ENCODE measurements at places on chromosomes 5 and 9.
A peak's percentile ranks its signal among the peaks of the same experiment; 100 is the strongest.

DNA sequence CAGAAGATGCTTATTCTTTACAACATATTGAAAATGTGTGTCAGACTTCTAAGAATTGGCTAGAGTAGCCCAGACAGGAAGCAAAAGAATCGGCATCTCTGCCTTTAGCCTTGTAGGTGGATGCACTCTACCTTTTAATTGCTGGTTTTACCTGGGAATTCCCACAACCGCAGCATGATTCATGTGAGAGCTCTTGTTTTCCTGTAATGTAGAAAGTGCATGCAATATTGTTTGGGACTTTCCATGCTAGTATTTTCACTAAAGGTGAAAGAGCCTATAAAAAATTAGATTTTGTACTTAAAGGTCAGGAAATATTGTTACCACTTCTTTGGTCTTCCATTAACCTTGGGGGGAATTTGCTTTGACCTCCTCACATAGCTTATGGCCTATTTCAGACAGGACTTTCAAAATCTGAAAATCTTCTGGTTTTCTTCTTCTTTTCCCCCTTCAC, 89.8 kb downstream of the NTRK2 start:
- no peak for DNase-seq

DNA sequence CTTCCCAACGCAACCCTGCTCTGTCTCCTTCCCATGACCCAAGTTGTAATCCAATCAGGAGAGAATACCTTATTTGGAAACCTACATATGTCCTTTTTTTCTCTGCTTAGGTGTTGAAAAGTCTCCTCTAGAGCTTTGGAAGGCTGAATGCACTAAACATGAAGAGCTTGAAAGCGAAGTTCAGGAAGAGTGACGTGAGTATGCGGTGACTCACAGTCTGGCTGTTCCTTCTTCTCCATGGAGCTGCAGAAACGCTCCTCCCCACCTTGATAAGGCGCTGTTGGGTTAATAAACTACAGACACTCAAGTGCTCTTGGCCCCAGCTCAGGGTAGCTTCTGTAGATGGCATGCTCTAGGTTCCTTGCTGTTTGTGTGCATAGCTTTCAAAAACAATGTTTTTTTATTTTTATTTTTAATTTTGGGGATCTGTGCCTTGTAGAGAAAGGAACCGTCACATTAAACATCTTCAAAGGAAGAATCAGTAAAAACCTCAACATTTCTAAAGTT, 30.7 kb downstream of the RAI14 start:
- no peak for DNase-seq

DNA sequence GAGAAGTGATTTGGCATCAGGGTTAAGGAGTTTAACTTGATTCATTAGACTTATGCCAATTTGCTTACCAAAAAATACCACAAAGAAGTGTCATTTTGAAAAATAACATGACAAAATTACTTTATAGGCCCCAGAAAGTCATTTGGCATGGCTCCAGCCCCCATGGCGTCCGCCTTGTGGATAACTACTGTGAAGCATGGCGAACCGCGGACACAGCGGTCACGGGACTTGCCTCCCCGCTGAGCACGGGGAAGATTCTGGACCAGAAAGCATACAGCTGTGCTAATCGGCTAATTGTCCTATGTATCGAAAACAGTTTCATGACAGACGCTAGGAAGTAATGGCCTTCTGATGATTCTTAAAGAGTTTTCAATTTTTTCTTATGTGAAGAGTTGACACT, 35.4 kb upstream of the TGFBR1 start:
- DNase-seq: no peak

DNA sequence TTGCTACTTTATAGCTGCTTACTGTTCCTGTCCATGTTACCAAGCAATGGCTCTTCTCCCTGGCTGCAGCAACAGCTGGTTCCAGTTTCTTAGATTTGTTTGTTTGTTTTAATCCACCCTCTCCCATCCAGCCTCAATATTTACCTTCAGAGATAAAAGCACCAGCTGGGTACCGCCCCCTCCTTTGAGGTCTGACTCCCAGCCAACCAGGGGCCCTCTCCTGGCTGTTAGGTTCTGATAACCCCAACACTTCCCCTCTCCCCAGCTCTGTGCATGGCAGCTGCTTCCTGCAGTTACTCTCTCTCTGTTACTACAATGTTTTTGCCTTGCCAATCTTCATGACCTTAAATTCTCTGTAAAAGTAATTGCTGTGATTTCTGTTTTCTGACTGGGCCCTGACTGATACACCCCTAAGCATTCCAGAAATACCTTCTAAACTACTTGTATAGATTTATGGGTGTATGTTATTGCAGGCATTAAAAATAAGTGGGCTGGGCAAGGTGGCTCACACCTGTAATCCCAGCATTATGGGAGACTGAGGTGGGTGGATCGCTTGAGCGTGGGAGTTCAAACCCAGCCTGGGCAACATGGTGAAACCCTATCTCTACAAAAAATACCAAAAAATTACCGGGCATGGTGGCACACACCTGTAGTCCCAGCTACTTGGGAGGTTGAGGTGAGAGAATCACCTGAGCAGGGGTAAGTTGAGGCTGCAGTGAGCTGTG, 2.6 kb upstream of the GCNT1 start:
- DNase-seq: peak; percentile 23

DNA sequence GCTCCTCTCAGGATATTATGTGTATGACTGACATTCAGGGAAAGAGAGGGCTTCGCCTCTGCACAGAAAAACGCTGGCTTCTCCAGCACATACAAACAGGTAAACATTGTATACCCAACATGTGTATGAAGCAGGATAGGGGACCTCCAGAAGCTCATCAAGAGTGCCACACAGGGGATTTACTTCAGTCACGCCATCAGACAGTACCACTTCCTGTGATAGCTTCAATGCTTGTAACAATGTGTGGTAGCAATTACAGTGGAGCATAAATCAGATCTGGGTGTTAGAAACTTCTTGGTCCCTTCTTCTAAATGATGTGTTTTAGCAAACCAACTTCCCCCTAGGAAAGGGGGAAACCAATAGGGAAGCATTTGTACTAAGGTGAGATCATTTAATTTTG, 160.8 kb downstream of the TSSK1B start:
- DNase-seq: no peak

DNA sequence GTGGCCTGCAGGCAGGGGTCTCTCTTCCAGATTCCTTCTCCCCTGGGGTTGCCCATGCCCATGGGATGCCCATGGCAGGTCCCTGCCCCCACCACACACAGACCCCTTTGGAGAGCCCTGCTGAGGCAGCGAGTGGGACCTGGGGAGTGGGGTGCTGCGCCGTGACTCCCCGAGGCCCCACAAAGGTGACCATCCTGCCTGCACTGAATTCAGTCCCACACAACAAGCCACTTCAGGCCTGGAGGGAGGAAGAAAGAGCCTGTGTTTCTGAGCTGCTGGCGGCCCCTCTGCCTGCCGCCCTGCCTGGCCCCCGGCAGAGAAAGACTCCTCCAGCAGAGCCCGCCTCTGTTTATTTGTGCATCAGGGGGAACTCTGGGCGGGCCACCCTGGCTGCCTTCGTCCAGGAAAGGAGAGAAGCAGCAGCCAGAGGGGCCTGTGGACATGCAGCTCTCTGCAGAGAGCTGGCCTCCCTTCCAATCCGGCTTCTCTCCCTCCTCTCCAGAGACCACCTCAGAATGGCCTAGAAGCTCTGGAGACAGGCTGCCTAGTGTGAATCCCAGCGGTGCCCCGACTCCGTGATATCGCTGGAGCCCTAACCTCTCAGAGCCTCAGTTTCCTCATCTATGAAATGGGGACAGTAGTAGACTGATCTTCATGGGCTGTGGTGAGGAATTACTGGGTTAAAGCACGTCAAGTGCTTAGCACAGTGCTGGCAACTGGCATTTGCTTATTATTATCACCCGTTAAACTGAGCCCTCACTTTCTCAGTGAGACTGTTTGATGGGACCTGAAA, 72.9 kb downstream of the COL27A1 start:
- DNase-seq: no peak

DNA sequence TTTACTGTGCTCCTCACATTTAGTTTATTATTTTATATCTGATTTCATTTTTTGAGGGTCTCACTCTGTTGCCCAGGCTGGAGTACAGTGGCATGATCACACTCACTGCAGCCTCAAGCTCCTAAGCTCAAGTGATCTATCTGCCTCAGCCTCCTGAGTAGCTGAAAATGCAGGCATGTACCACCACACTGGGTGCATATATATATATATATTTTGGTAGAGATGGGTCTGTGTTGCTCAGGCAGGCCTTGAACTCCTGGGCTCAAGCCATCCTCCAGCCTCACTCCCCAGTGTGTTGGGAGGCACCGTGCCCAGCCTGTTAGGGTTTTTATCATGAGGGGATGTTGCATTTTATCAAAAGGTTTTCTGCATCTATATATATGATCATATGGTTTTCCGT, 39.8 kb upstream of the ZNF354B start:
- DNase-seq: no peak

GRCh38 chr5:123220621-123221146, 131.6 kb downstream of the PRDM6 start:
- no peak for DNase-seq

- no peak for DNase-seq
Measured at GRCh38 chr9:29208670-29209069, 1635.4 kb upstream of the C9orf72 start.

DNA sequence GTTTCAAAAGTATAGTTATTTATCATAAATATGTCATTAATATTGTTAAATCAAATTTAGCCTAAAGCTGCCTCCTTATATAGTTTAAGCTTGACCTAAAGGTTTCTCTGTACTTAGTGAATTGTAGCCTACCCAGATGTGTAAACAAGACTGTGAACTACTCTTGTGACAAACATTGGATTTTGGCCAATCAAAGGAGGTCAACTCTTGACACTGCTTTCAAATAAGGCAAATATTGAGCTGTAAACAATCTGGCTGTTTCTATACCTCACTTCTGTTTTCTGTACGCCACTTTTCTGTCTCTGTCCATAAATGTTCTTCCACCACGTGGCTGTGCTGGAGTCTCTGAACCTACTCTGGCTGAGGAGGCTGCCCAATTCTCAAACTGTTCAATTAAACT, 51.2 kb downstream of the FXN start:
- DNase-seq: no peak

DNA sequence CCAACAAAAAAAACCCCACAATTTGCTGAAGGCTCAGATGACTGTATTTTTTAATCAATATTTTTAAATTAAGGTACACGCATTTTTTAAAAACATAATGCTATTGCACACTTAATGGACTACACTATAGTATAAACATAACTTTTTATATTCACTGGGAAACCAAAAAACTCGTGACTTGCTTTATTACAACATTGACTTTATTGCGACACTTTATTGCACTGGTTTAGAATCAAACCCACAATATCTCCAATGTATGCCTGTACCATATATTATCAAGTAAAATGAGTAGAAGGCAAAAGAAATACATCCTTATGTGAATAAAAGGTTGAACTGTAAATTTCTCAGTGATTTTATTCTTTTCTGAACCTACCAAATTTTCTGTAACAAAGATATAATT, 53.7 kb downstream of the RICTOR start:
- DNase-seq: no peak

DNA sequence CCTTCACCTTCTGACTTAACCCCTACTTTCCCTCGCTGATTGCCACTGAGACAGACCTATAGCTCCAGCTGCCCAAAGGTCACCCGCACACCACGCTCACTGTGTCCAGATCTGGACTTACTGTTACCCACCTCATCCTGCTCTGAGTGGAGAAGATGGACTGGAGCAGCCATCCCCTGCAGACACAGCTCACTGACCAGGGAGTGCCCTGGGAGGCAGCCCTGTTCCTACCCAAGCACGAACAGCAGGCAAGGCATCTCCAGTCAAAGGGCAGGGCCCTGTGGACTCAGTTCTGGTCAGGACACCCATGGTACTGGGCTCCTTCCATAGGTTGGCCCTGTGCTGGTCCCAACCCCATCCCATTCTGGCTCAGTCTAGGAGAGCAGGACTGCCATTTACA, 9.5 kb upstream of the BARX1 start:
- DNase-seq: no peak

- no peak for DNase-seq
Measured at GRCh38 chr5:95069021-95069420, 215.9 kb downstream of the MCTP1 start.

GRCh38 chr9:78565481-78565880, 268.6 kb downstream of the PSAT1 start:
- no peak for DNase-seq

DNA sequence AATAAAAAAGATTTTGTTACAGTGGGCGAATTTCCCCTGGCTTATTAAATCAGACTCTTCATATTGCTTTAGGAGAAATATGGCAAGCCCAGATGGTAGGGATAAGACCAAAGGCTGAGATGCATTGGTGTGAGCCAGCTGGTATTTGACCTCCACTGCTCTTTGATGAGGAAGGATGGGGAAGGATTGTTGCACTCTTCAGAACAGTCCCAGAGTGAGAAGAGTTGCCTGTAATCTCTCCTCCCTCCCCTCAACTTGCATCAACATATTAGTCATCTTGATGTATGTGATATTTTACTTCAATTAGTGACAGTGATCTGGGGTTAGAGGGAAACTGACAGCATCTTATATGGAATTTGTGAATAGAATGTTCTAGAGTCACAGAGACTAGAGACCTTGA, 136.6 kb downstream of the ADAMTS12 start:
- DNase-seq: no peak

DNA sequence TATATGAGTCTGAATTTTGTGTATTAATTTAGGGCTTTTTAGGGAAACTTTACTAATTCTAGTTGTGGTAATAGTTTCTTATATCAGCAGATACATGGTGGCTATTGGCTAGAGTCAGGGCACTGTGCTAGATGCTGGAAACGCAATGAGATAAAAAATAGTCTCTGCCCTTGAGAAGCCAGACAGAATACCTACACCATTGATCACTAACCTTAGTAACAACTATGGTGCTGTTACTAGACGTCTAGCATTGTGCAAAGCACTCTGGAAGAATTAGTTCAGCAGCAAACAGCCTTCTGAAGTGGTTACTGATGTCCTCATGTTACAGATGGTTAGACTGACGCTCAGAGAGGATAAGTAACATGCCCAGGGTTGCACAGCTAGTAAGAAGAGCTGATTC, 61.8 kb downstream of the GDA start:
- DNase-seq: no peak

DNA sequence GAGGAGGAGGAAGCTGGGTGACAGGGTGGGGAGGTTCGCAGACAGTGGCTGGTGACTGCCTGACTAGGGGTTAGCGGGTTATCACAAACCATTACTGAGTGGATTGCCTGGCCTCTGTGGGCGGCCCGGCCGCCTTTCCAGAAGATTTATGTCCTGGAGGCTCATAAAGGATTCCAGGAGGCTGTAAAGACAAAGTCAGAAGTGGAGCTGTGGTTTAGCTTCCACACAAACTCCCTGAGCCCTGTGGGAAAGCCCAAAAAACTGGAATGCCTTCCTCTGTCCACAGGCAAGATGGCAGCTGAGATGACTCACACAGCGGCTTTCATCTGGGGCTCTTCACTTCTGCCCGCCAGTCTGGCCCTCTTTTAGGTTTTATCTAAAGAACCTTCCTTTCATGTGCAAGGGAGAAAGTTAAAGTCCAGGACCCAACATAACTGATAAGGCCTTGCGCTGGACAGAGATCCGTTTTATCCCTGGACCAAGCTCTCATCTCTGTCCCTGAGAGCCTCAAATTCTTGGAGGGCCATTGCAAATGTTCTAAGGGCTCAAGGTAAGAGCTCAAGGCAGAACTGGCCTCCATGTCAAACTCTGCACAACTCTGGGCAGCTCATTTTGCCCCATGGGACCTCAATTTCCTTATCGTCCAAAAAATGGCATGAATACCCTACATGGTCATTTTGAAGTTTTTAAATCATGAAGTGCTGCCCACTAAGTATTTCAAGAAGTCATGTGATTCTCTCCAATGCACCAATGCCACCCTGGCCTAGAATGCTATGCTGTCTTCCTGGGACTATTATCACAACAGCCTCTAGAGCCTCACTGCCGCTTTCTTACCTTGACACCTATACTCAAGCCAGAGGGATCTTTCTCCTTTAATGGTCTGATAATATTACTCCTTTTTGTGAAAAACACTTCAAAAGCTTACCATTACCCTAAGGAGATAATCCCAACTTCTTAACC, 249.4 kb upstream of the TRIM32 start:
- DNase-seq: no peak

Data from T follicular helper cell (primary cell).